ENCODE measurements at places on chromosomes 3 and 15.

DNA sequence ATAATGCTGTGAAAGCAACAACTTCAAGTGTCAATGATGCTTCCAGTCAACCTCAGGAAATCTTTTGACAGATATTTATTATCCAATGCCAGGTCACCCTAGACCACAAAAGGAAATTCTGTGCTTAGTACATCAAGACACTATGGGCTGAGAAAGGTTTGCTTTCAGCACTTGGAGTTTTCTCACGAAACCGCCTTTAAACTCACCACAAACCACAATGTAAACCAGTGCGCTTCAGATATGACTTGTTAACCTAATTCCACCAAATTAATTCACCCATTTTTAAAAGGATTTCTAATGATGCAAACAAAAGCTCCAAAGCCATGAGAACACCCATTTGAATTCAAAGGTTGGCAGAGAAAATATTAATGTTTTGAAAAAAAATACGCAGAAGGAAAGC is 292.9 kb upstream of the NR2F2 start:
- no peak for DNase-seq

DNA sequence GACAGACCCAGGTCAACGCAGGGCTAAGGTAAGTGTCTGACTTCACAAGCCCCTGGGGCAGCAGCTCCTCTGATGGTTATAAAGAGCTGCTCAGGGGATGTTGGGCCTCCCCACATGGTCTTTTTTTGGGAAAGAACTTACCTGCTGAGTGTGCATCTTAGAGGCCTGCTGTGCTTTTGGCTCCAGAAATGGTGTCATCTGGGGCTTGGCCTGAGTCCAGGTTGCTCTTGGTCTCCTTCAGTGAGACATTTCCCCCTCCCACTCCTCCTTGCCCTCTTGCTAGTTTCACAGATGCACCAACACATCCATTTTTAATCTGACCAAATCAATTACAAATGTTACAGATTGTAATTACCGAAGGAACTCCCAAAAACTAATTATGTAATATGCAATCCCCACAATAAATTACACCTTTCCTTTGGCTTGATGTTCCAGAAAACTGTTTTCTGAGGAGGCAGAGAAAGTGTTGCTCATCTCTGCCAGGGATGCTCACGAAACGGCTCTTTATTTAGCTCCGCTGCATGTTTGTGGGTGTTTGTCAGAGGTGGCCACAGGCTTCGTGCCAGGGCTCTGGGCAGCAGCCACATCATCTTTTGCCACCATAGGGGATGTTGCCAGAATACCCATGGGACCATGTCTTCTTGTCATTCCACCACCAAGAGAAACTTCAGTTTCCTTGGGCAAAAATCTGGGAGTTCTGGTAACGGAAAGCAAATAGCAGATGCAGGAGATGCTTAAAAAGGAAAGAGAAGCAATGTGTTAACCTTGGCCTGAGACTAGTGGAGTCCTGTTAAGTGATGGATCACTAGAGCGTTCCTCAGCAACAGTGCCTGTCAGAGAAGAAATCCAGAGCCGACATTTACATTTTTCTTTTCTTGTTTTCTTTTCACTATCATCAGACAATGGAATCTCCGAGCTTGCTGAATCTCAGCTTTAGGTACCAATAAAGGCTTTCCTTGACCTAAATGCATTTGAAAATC is 799.9 kb downstream of the AGBL1 start:
- no peak for DNase-seq

- no peak for DNase-seq
Measured at GRCh38 chr15:29959384-29960137, 123.2 kb upstream of the GOLGA8J start.

GRCh38 chr15:89171136-89172072 is 50.0 kb downstream of the RLBP1 start:
- DNase-seq: peak; percentile 11

- no peak for DNase-seq
Measured at GRCh38 chr3:137108699-137109440, 151.1 kb downstream of the IL20RB start.

- DNase-seq: no peak
Measured at GRCh38 chr3:127351775-127352350, 64.0 kb upstream of the PRR20G start.

- DNase-seq: no peak
Measured at GRCh38 chr3:69012100-69012799, 1.2 kb downstream of the EOGT start.

GRCh38 chr3:3085782-3086181 is 24.4 kb downstream of the IL5RA start:
- DNase-seq: no peak

DNA sequence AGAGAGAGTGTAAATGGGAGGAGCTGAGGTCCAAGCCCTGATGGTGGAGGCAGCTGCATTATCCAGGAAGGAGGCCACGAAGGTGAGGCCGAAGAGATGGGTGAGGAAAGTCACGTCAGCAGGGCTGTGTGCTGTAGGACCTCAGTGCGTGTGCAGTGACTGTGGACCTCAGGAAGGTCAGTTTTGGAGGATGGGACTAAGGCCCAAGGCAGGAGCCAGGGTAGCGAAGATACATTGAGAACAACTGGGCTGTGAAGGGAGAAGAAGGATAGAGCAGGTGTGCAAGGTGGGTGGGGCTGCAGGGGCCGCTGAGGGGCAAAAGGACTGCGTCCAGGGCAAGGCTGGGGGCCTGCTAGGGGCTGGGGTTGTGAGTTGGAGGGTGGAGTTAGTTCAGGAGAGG is 4.9 kb downstream of the KLHL40 start:
- no peak for DNase-seq

GRCh38 chr15:90062023-90062442 is 40.2 kb downstream of the IDH2 start:
- no peak for DNase-seq

DNA sequence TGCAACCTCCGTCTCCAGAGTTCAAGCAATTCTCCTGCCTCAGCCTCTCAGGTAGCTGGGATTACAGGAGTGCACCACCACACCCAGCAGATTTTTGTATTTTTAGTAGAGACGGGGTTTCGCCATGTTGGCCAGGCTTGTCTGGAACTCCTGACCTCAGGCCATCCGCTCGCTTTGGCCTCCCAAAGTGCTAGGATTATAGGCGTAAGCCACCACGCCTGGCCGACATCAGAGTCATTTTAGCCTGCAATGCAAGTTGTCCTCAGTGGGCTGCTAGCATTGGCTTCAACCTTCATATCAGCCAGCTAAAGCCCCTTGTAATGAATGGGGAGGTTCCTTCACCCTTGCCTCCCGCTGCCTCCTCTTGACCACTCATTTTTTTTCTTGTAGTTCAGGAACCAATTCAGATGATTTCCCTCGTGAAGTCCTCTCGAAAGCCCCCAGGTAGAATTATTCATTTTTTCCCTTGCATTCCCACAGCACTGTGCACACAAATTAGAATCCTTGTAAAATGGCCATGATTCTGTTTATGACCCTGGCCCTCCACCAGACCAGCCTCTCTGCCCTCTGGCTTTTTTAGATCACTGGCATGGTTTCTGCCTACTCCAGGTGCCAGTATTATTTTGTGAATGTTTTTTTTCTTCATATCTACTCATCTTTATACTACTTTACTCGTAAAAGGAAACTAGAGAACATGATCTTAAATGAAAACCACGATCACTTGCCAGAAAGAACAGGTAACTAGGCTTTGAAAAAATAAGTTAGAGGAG is 29.1 kb downstream of the FLNB start:
- no peak for DNase-seq

- no peak for DNase-seq
Measured at GRCh38 chr15:68278595-68279405, 1.3 kb downstream of the FEM1B start.

DNA sequence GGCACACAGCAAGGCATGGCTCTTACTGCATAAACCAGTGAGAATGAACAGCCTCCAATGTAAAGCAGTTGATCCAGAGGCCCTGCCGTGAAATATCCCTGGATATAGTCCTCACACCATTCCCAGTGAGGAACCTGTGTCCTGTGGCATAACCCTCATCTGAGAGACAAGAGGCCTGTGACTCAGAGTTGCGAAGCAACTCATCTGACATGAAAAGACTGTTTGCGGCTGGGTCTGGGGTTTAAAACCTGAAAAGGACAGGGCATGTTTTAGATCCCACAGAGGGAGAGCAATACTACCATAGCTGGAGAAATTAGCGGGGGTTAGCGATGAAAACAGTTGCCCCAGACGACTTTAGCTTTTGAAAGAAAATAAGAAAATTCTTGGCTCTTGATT is 165.3 kb upstream of the BHLHE40 start:
- DNase-seq: no peak

- no peak for DNase-seq
Measured at GRCh38 chr3:173238091-173238490, 97.1 kb upstream of the SPATA16 start.

All from memory B cell (primary cell).